Left lung (tissue), 14 donors: ENCODE measurements at places on chromosomes 5 and 9. TPM values are rescaled to one million over a fixed set of nuclear protein-coding genes. Genes with fewer than 3 reads are reported as not detected.

The HACD4 gene
- total RNA-seq, result 6.3 TPM

DNA sequence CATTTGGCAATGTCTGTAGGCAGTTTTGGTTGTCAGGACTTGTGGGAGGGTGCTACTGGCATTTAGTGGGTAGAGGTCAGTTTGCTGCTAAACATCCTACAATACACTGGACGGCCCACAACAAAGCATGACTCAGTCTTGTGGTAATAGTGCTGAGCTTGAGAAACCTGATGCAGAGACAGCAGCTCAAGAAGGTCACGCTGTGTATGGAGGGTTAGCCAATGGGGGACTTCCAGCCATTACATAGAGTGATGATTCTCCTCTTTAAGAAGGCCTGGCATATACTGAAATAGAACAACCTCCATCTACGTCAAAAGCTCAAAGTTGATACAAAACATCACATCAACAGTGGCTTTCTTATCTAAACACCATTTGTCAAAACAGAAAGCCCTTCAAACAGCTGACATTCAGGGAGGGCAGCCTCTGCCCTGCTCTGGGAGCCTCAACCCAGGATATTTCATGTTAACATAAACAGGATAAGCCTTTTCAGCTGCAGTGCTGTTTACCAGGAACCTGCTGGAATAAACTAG is 143.0 kb downstream of the GPBP1 start:
- no peaks in the 10 kb centered on the region for H3K27me3 ChIP-seq
- no peak overlapping the region for H3K4me3 ChIP-seq
- H3K27ac ChIP-seq, result peak overlapping the region; percentile 48
- peaks cover 4% of the 10 kb centered on the region for H3K4me1 ChIP-seq

The ZNF782 gene
- total RNA-seq, result 3.8 TPM

GRCh38 chr9:114969269-114969668 is 38.9 kb upstream of the TNFSF8 start:
- DNase-seq, result no peak
- H3K4me3 ChIP-seq, result no peak overlapping the region
- peaks cover 13% of the 10 kb centered on the region for H3K4me1 ChIP-seq
- no peaks in the 10 kb centered on the region for H3K27me3 ChIP-seq
